ENCODE measurements at places on chromosomes 1 and 21. TPM values are rescaled to one million over a fixed set of nuclear protein-coding genes. Genes with fewer than 3 reads are reported as not detected.

The SMIM1 gene
- total RNA-seq, result 8.5 TPM

The LDLRAD1 gene
- total RNA-seq, result 13.7 TPM

The CA14 gene
- 0.38 TPM for total RNA-seq

The PRAMEF11 gene
- total RNA-seq, result not detected

GRCh38 chr1:183584147-183584546 is 6.1 kb downstream of the NCF2 start:
- peaks cover 51% of the 10 kb centered on the region for H3K4me1 ChIP-seq
- no peak for DNase-seq
- H3K36me3 ChIP-seq, result peaks cover 8% of the 10 kb centered on the region
- H3K4me3 ChIP-seq, result no peak overlapping the region
- no peaks in the 10 kb centered on the region for H3K27me3 ChIP-seq

GRCh38 chr1:228009828-228010775 is 3.3 kb downstream of the WNT3A start:
- peaks cover 53% of the 10 kb centered on the region for H3K27me3 ChIP-seq
- H3K4me1 ChIP-seq, result no peaks in the 10 kb centered on the region
- no peaks in the 10 kb centered on the region for H3K36me3 ChIP-seq
- no peak for DNase-seq
- no peak overlapping the region for H3K4me3 ChIP-seq

GRCh38 chr1:8438489-8438888 is 120.6 kb downstream of the SLC45A1 start:
- peak overlapping the region; percentile 61 for H3K27ac ChIP-seq
- H3K27me3 ChIP-seq, result no peaks in the 10 kb centered on the region
- H3K4me1 ChIP-seq, result peaks cover 18% of the 10 kb centered on the region
- H3K36me3 ChIP-seq, result no peaks in the 10 kb centered on the region
